ENCODE measurements at places on chromosomes 2 and 18.
A peak's percentile ranks its signal among the peaks of the same experiment; 100 is the strongest.

GRCh38 chr2:64228126-64228678 is 84.0 kb upstream of the PELI1 start:
- DNase-seq = peak; percentile 6

GRCh38 chr2:201008296-201008829 is 44.9 kb upstream of the ORC2 start:
- no peak for DNase-seq

DNA sequence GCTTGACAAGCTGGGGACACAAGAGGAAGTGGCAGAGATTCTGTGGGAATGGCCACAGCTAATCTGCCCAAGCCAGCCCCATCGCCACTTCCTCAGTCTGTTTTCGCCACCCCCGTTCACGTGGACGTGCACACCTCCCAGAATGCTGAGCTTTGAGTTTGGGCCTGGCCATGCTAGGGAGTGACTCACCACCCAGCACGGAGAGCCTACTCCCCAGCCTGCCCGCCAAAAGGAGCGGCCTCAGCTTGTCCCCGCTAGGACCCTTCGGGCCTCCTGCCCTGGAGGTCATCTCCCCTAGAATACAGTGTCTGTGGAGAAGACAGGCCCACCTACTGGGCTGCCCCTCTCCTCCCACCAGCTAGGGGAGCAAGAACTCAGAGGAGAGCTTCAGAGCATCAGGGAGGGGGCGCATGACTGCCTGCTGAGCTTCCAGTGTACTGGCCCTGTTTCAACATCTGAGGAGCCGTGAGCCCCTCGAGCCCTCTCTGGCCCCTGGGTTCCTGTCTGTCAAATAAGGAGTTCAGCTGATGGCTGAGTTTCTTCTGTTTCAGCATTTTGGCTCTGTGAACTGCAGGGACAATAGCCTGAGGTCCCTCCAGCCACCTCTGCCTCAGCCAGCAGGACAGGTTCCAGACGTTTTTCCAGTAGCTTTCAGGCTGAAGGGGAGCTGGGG is 5.1 kb downstream of the SLC35F6 start:
- peak; percentile 11 for DNase-seq

DNA sequence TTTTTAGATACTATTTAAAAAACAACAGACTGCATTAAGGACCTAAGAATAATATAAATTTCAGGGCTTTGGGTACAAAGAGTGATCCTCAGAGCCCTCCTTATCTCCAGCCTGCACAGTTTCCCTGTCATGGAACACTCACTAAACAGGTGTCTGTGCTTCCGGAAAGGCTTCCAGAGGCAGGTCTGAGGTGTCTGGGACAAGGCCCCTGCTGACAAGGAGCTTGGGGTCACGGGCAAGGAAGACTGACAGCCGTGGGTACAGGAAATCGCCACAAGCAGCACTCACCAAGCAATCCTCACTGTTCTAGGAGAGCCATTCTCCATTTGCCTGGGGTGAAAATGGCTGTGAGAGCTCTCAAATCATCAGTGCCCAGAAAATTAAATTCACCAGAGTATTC is 220.3 kb upstream of the PXDN start:
- no peak for DNase-seq

DNA sequence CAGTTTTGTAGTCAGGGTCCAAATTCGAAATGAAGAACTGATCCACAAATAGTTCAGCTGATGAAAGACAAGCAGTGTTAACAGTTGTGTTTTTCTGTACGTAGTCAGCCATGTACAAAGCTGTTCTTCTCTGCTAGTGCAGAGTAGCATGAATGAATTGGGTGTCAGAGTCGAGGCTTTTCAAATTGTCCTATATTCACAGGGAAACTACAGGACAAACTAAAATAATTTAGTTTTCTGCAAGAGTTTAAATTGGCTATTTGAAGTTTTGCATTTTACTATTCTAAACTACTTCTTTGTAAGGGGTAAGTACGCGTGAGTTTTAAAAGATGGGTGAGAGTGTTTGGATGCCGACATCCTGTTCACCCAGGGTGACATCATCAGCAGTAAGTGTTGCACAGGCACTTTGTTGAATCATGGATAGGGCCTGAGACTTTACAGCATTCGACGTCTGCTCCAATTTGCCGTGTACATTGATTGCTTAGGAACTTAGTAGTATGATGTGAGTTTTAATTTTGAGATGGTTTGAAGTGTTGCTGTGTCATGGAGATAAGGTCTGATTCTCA is 147.2 kb upstream of the NFATC1 start:
- no peak for DNase-seq

- DNase-seq = no peak
These were observed 32.6 kb upstream of the NPC1 start for GRCh38 chr18:23618862-23619387.
